ENCODE measurements at places on chromosomes 6 and 20.

- no peak for DNase-seq
Measured at GRCh38 chr6:64908104-64908503, 798.9 kb downstream of the EYS start.

- no peak for DNase-seq
Measured at GRCh38 chr6:166206066-166206465, 38.4 kb upstream of the TBXT start.

DNA sequence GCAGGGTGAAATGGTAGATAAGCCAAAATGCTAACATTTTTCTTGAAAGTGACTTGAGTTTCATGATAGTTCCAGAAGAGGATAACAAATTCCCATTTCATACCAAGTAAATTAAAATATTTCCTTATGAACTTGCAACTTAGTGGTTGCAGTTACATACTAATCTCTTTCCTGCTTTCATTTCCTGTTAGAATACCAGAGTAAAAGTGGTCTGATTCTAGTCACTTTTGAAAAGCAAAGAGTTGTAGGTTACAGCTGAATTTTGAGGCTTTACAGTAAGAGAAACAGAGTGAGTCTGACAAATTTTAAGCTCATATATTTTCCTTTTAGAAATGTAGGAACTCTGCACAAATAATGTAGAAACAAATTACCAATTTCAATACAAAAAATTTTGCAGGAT, 117.4 kb downstream of the ZFAND3 start:
- no peak for DNase-seq

- no peak for DNase-seq
Measured at GRCh38 chr20:14481863-14482262, 144.5 kb upstream of the FLRT3 start.

DNA sequence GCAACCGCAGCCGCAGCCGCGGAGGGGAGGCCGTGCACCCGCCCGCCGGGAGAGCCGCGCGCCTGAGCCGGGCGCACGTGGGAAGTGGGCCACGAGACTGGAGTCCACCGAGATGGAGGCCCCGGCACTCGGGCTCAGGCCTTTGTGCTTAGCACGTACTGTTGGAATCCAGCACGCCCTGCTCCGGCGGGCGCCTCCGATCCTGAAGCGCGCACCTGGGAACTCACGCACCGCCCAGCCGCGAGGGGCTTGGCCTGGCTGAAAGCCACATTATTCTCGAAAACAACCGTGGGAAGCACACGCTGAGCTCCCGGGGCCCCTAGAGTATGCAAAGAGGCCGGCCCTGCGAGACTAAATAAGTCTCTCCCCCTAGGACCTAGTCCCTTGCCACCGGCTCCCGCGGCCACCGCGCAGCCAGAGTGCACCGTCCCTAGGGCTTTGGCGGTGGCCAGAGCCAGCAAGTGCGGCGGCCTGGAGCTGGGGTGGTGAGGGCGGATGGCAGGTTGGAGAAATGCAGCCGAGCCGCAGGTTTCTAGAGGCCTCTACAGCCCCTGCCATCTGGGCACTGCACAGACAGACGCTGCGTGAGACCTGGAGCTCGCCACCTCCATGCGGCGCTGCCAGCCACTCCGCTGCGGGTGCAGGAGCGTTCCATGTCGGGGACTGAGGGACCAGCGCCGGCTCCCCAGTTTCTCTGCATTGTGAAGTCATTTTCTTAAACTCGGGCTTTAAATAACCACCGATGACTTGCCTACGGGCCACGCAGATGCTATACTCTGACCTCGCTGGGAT, 42.0 kb upstream of the LY86 start:
- no peak for DNase-seq

DNA sequence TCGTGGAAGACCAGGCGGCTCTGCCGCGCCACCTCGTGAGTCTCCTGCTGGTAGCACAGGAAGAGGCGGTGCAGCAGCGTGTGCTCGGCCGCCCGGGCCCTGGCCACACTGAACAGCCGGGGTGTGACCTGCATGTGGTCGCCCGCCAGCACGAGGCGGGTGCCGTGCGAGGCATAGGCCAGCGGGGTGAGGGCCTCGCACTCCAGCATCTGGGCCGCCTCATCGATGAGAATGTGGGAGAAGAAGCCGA, 7.0 kb downstream of the HELZ2 start:
- DNase-seq, result no peak

DNA sequence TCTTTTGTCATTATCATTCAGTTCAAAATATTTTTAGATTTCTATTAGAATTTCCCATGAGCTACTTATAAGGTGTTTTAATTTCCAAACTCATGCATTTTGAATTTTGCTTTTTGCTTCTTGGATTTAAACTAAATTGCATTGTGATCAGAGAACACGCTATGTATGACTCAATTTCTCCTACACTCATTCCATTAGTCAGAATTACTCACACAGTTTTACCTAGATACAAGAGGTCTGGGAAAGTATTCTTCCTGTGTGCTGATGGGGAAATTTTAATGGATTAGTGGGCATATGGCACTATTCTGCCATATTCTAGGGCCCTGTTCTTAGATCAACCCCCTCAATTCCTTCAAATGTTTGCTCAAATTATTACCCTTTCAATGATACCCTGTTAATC, 49.9 kb upstream of the BMP5 start:
- no peak for DNase-seq

All from activated CD8-positive, alpha-beta memory T cell treated with anti-CD3 and anti-CD28 coated beads for 4 hours (primary cell).